Tongue (tissue), 3 donors: ENCODE measurements at places on chromosomes 3 and 15.

DNA sequence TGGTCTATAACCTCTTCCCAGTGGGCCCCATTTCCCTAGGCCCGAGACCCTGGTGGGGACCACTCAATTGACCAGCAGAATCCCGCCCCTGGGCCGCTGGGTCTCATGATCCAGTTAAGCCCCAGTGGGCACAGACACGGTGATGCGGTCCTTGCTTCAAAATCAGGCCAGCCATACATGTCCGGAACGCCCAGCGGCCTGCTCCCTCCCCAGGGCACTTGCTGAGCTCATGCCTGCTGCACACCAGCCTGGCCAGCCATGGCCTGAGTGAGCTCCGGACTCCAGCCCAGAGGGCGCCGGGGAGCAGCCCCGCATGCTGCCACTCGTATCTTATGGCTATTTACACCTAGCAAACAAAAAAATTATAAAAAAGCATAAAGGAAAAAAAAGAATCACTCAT is 34.4 kb upstream of the IQSEC1 start:
- DNase-seq: no peak

- DNase-seq: no peak
These were observed 41.9 kb downstream of the GPD1L start for GRCh38 chr3:32148351-32148750.

GRCh38 chr15:48718646-48719045 is 73.1 kb upstream of the FBN1 start:
- no peak for DNase-seq

- DNase-seq: no peak
These were observed 104.1 kb downstream of the CNTN3 start for GRCh38 chr3:74510261-74510818.

GRCh38 chr3:148131990-148132638 is 565.6 kb upstream of the AGTR1 start:
- no peak for DNase-seq

DNA sequence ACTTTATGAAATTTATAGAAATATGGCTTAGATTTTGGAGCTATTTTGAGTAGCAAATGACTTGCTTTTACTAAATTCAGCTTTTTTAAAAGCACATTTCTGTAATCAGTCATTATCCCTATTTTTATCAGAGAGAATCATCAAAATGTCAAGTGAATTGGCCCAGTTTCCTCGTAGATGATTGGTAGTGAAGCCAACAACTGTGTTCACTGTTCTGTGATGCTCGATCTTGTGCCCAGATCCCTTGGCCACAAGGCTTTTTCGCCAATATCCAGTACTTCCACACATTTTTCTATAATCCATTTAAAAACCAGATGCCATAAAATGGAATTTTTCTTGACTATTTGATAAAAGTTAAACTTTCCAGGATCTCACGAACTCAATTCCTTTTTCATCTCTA is 336.5 kb downstream of the ZNF385D start:
- DNase-seq: no peak

DNA sequence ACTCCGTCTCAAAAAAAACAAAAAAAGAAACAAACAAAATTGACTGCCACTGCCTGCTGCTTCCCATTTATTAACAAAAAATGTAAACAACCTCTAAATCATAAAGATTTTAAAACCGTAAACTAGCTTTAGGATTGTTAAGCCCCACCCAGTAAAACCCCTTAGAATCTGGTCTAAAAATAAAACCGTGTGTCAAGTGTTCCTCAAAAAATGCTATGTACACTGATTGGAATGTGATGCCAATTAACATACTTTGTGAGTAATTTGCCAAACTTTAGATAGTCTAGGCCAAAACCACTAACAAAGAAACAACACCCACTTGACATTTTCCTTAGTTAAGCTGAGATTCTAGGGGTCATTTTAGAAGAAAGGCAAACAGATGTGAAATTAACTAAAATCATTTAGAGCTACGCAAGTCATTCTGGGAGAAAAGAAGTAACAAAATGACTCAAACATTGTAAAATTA is 5.3 kb downstream of the RAF1 start:
- DNase-seq: peak; percentile 39

DNA sequence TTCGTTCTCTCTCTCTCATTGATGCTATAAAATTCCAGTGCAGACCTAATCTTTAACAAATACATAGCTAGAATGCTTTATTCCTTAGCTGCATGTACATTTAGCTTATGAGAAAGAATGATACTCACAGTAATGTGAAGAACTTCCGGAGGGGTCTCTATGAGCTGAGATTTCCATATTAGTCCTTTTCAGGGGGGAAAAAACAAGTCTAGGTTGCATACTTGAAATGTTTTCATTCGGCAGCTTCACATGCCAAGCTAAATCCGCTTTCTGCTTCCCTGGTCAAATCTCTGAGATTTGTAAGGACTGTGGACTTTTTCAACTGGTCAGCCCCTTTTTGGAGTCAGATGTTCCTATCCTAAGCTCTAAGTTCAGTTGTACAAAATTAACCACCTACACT is 111.5 kb upstream of the COL8A1 start:
- no peak for DNase-seq

DNA sequence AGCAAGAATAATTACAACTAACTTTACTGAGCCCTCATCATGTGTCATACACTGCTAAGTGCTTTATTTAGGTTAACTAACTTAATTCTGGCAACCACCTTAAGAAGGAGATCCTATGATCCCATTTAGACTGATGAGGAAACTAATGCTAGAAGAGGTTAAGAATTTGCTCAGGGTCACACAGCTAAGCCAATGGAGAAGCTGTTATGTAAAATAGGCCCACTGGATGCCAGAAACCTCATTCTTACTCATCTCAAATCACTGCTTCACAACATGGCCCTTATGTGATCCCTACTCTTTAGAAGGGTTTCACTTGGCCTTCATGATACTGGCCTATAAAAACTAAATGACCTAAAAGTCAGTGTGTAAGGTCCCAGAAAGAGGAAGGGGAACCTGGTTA is 41.2 kb downstream of the IMPG2 start:
- no peak for DNase-seq

DNA sequence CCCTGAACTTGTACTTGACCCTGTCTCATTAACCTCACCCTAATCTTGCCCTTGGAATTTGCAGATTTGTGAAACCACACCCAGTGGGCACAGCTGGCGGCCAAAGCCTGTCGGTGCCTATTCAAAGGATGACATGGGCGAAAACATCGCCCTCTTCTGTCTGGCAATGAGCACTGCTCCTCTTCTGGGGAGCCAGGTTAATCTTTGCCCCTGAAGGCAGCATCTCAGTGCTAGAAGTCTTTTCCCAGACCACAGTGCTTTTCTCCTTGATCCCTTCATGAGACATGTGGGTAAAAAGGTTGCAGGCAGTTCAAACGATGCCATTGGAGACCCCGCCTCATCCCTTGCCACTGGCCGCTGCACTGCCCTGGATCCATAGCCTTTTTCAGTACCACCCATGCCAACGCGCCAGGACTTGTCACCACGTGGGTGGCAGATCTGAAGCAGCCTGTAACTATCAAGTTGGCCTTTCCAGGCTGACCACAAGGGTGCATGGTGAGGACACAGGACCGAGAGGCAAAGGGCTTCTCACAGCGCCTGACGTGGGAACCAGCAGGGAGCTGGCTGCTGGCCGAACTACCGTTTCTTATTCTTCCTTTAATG is 6.5 kb upstream of the DNASE1L3 start:
- peak; percentile 76 for DNase-seq
